Stimulated activated CD4-positive, alpha-beta T cell treated with anti-CD3 and anti-CD28 coated beads, Interleukin-1b, Interleukin-23, amount 100 ng/mL, for 1 hour (primary cell): ENCODE measurements at places on chromosomes 16 and 17.

- no peak for DNase-seq
Observed at GRCh38 chr17:66025551-66025950, 166.4 kb downstream of the CEP112 start.

DNA sequence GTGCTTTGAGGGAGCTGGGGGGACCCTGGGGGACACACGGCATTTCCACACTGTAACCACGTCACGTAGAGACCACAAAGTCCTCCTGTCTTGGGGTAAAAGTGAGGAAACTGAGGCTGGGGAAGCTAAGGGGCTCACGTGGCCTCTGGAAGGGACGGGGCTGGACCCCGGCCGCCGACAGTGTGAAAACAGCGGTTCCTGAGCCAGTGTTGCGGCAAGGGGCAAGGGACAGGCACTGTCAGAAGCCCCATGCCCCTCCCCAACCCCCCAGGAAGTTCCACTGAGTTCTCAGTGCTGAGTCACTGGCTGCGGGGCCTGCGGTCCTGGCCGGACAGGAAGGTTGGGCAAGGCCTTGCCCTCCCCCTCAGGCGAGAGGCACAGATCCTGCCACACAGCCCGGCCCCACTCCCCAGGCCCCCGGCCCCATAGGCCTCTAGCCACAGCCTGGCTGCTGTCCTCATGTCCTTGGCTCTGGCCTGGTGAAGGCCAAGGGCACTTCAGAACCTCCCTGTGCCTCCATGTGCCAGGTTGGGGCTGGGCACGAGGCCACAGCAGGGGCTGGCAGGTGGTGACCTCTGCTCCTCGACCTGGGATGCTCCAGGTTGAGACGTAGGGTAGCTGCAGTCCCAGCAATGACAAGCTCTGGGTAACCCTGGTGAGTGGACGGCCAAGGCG, 5.0 kb upstream of the CCDC57 start:
- DNase-seq = no peak

DNA sequence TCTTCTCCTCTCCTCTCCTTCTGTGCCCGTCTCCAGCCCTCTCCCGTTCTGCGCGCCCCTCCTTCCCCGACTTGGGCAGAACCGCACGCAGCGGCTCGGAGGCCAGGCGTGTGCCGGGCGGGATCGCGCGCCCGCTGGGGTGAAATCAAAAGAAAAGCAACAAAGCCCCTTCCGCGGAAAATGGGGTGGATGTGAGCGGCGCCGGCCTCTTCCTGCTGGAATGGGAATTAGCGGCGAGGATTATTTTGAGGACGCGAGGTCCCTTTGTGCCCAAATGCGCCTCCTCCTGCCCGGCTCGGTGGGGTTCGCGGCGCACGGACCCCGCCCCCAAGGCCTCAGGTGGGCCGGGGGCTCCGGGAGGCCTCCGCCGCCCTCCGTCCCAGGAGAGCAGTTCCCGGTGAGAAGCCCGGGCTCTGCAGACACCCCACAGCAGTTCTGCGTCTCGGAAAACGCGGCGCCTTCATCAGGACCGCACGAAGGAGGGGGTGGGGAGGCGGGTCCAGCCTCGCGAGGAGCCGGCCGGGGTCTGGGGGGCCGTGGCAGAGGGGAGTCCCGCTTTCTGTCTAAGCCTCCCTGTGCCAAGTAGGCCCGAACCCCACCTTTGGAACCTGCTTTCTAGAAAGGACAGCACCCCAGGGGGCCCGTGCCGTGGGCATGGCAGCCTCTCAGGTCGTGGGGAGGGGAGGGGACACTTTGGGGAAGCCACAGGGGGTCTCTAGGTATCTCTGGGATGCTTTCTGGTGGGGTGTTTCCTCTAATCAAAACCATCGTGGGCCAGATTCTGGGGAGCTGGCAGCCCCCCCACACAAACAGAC, 91.0 kb upstream of the CBX4 start:
- DNase-seq = no peak

DNA sequence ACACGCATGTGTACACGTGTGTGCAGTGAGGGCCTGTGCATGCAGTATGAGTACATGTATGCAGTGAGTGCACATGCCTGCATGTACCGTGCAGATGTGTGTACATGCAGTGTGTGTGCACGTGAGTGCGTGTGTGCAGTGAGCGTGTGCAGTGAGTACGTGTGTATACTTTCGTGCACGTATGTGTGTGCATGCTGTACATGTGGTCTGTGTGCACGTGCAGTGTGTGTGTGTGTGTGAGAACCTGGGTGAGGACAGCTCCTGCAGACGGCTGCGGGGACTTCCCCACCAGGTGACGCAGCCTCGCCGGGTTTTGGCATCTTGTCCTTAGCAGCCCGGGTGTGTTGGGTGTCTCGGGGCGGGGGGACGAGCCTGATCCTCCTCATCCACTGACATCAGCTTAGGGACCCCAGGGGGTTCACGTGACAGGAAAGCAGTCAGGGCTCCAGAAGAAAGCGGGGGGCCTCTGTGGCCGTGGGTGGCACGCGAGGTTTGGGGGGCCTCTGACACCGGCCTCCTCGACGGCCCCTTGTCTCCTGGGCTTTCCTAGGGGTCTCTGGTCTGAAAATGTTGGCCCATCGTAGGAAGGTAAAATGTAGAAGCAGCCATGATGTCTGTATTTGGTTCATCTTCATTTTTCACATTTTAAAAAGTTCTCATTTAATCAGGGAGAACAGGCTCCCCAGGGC, 119.6 kb upstream of the ZNF750 start:
- no peak for DNase-seq

DNA sequence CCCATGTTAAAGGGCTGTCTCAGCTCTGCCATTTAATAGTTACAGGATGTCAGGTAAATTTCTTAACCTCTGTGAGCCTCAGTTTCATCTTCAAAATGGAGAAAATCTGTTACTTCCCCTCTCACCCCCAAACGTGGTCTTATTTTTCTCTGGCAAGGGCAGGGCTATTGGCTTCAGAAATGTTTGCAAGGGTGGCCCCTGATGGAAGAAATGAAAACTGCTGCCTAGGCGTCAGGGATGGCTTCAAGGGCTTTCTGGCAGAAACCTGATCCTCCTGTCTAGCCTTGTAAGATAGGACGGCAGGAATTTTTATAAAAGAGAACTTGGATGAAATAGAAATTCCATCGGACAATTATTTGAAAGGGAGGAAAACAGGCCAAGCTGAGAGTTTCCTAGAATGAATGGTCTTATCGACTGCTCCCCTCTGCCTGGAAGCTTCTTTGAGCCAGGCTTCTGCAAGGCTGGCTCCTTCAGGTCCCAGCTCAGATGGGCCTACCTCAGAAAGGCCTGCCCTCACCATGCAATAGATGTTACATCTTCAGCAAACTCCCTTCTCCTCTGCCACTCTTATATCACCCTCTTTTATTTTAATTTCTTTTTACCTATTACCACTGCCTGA, 43.0 kb upstream of the TANGO6 start:
- DNase-seq = no peak

GRCh38 chr17:74202938-74203337, 540 bp upstream of the RPL38 start:
- DNase-seq = no peak

GRCh38 chr17:48790607-48791127, 26.4 kb downstream of the TTLL6 start:
- DNase-seq = no peak

GRCh38 chr17:8503368-8503767, 67.7 kb downstream of the NDEL1 start:
- no peak for DNase-seq

DNA sequence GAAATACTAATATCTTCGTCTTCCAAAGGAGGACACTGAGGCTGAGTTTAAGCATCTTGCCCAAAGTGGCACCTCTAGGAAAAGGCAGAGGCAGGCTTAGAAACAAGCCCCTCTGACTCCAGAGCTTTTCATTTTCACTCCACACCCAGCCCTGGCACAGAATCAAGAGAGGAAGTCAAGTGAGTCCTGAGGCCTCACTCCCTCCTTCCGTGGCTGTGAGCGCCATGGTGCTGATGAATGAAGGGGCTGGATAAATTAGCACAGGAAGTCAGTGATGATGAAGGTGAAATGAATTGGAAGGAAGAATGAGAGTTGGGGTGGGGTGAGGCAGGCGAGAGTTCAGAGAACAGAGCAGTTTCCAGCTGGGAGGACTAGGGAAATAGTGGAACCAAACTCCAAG, 179.3 kb downstream of the TMEM132E start:
- no peak for DNase-seq

DNA sequence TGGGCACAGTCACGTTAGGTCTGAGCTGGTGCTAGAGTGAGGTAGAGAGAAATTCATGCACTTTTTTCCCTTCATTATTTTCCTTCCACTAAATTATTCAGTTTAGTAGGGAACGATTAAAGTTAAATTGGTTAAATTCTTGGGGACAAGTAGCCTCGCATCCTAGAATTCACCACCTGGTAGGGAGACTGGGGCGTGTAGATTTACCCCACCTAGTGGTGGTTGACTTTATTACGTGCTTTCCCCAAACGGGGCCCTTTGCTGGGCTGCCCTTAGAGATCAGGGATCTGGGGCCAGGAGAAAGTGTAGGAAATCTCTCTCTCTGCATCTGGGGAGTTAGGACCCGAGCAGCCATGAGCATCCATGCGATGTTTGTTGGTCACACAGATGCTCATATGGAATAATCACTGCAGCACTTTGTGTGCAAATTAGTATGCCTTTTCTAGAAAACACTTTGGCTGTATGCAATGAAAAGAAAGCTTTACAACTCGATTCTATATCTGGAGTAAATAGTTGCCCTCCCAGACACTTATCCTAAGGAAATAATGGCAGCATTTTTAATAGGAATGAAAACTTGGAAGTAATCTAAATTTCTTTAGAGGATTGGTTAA, 107.0 kb downstream of the PLCG2 start:
- DNase-seq = no peak

GRCh38 chr16:30005341-30006094, 5.3 kb downstream of the DOC2A start:
- DNase-seq = no peak

DNA sequence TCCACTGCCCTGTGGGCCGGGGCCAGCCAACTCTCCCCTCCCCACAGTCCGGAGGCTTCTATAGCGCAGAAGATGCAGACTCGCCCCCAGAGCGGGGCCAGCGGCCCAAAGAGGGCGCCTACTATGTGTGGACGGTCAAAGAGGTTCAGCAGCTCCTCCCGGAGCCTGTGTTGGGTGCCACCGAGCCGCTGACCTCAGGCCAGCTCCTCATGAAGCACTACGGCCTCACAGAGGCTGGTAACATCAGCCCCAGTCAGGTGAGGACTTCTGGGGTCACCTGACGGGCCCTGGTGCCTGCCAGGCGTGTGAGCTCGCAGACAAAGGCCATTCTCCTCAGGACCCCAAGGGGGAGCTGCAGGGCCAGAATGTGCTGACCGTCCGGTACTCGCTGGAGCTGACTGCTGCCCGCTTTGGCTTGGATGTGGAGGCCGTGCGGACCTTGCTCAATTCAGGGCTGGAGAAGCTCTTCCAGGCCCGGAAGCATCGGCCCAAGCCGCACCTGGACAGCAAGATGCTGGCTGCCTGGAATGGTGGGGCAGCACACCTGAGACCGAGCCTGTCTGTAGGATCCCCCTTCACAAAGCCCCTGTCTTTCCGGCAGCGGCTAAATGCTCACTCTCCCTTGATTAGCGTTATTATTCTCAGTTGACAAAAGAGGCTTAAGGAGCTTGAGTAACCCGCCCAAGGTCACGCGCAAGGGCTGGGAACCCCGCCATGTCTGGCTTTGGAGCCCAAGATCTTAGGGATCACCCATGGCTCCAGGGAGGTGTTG, 3.9 kb downstream of the SPATA20 start:
- DNase-seq = no peak

- DNase-seq = no peak
Observed at GRCh38 chr17:79084291-79085153, 9.9 kb downstream of the ENGASE start.

- DNase-seq = peak; percentile 91
Observed at GRCh38 chr17:8220783-8221662, 10.6 kb upstream of the AURKB start.

DNA sequence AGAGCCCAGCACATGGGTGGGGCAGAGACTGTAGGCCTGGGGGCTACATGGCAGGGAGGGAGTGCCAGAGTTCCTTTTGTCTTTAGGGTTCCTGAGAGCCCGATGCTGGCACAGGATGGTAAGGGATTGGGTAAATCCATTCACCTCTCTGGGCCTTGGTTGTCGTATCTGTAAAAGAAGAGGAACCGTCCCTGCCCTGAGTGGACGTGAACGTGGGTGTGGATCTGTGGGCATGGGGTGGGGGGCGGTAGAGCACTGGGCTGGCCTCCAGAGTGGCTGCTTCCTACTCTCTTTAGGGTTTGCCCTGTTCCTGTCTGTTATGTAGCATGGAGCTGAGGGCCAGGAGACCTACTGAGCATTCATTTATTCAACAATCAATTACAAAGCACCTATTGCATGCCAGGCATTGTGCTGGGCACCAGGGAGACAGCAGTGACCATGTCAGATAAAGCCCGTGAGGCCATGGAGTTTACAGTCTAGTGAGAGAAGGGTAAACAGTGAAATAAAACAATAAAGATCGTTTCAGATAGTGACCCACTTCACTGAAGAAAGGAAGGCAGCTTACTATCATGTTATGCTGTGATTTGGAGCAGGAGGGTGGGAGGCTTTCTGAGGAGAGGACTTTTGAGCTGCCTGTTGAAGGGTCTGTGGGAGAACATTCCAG, 13.1 kb upstream of the TCAP start:
- DNase-seq = no peak

DNA sequence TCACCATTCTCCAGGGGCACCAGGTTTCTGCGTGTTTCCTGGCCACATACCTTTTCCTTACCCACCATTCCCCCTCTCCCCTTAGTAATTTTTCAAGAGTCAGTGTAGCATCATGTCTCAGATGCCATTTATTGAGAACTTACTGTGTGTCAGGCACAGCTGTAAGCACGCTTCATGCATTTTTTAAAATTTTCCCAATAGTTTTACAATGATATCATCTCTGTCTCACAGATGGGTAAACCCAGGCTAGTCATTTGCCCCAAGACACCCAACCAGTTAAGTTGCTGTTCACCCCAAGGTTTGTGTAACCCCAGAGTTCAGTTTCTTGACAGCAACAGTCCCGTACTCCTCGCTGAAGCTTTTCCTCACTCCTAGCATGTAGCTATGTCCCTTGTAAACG, 56.4 kb upstream of the IRX3 start:
- DNase-seq = no peak

GRCh38 chr17:6067060-6067459, 3.1 kb upstream of the WSCD1 start:
- no peak for DNase-seq

- no peak for DNase-seq
Observed at GRCh38 chr17:68248199-68248825, 469 bp downstream of the AMZ2 start.

DNA sequence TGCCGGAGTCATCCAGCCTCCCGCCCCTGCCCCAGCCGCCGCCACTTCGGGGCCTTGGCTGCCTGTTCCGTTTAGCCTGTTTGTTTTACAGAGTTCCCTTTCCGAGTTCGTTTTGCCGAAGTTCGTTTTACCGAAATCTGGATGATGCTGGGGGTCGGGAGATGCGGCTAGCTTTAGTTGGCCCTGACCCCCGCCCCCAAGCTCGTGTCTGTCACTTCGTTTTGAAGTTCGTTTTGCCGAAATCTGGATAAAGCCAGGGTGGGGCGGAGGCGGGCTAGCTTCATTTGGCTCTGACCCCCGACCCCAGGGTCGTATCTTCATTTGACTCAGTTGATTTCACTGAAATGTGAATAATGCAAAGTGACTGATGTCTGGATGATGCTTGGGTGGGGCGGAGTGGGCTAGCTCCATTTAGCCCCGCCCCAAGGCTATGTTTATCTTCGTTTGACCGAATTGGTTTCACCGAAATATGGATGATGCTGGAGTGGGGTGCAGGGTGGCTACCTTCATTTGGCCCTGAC, 591 bp downstream of the PSMD7 start:
- DNase-seq = no peak

GRCh38 chr17:47704736-47705135, 10.8 kb downstream of the TBKBP1 start:
- DNase-seq = no peak
